ENCODE measurements at places on chromosomes 12 and 14.

- no peak for DNase-seq
Observed at GRCh38 chr12:20174528-20175175, 193.7 kb upstream of the PDE3A start.

DNA sequence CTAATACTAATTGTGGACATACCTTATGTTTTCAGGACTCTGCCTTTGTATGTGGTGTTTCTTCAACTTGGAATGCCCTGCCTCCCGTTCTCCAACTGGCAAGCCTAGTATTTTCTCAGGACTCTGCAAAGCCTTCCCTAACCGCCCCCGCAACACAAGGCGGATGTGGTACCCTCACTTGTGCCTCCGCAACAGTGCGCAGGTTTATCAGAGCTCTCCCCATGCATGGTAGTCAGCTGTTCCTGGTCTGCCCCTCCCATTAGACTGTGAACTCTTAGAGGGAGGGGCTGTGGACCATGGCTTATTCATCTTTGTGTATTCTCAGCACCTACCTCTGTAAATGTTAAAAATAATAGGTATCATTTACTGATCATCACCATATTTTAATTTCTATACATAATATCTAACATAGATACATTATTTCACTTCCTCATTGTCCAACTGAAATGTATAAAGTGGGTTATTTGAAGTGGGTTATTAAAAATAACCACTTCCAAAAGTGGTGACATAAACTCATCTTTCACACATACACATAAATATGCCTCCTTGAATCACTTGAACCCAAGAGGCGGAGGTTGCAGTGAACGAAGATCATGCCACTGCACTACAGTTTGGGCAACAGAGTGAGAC, 9.0 kb downstream of the LPAR5 start:
- no peak for DNase-seq

- no peak for DNase-seq
Observed at GRCh38 chr12:2168808-2169207, 116.0 kb downstream of the CACNA1C start.

DNA sequence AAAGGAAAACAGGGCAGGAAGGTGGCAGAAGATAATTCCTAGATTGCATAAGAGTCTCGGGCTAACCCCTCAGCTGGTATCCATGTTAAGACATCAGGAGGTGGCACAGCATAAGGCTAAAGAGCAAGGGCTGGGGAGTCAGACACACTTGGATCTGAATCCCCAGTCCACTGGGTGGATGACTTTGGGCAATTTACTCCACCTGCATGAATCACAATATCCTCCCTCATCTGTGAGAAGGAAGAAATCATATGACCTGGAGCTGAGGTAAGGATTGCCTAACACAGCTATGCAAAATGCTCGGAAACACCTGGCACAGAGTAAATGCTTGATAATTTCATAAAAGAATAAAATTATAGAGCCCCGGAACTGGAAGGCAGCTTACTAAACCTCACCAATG, 217.9 kb downstream of the PIK3C2G start:
- DNase-seq = no peak

DNA sequence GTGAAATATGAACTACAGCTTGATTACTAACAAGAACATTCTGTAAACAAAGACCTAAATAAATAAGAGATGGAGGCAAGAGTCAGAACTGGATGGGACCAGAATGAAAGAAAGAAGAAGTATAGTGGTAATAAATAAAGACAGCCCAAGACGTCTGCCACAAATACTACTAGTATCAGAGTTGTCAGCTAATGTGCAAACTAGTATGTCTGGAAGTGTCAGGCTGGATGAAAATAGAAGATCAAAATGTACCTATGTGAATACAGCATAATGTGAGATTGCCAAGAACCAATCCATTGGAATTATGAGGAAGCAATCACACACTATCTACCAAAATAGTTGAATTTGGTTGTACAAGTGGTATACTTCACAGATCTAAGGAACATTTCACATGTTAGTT, 353.0 kb downstream of the BTG1 start:
- no peak for DNase-seq

DNA sequence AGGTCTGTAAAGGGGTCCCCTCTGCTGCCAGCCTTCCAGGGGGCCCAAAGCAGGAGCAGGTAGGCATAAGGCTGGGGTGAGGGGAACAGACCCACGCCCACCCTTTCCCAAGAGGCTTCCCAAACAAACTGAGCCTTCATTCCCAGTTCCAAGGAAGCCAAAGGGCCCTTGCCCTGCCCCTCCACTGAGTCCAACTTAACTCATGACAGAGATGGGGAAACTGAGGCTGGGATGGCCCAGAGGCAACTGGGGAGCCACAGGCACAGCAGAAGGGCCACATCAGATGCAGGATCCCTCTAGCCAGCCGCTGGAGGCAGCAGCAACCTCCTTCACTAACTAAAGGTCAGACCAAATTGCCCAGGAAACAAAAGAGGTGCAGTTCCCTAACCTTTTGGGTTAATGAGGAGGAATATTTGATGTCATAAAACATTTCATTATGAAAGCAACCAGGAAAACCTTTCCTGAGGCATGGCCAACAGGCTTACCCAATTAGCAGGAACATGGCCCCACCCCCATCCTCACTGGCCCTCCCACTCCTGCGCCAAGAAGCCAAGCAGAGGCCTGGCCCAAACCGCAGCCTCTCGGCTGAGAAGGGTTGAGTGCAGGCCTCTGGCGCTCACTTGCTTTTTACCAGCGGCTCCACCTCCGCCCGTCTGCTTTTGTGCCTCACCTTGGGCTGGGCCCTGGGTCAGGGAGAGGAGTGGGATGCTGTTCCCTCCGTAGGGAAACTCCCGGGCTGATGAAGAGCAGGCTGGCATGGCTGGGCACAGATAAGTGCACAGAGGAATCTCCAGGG, 293.5 kb upstream of the RTL1 start:
- DNase-seq = no peak
